ENCODE measurements at places on chromosomes 4 and X. TPM values are rescaled to one million over a fixed set of nuclear protein-coding genes. Genes with fewer than 3 reads are reported as not detected.

The IL1RAPL1 gene
- total RNA-seq = 0.13 TPM

The EVC2 gene
- total RNA-seq = 5.1 TPM

GRCh38 chr4:122633211-122633610 lies 12.3 kb upstream of the IL21 start:
- H3K4me3 ChIP-seq = no peak overlapping the region
- no peak overlapping the region for H3K27ac ChIP-seq

GRCh38 chrX:67779099-67779498 lies 235.3 kb downstream of the AR start:
- H3K36me3 ChIP-seq = no peaks in the 10 kb centered on the region
- peaks cover 6% of the 10 kb centered on the region for H3K4me1 ChIP-seq
- no peak overlapping the region for H3K4me3 ChIP-seq
- DNase-seq = no peak
- no peaks in the 10 kb centered on the region for H3K27me3 ChIP-seq

DNA sequence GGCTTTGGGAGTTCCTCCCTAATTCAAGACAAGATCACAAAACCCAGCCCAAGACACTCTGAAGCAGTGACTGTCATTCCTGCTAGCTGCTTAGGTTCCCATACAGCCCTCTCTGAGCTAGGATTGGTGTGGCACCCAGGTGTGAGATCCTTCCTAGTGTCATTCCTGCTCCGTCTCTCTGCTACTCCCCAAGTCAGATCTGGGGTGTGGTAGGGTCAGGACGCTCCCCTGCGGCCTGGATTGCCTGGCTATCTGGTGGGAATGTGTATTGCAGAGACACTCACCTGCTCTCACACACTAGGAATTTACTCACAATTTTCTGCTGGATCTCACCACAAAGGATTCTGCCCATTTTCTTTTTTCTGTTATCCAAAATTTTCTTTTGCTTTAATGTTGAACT lies 560.8 kb upstream of the ATOH1 start:
- H3K4me1 ChIP-seq = no peaks in the 10 kb centered on the region
- no peak overlapping the region for H3K27ac ChIP-seq
- no peaks in the 10 kb centered on the region for H3K27me3 ChIP-seq
- H3K36me3 ChIP-seq = no peaks in the 10 kb centered on the region
- DNase-seq = no peak

DNA sequence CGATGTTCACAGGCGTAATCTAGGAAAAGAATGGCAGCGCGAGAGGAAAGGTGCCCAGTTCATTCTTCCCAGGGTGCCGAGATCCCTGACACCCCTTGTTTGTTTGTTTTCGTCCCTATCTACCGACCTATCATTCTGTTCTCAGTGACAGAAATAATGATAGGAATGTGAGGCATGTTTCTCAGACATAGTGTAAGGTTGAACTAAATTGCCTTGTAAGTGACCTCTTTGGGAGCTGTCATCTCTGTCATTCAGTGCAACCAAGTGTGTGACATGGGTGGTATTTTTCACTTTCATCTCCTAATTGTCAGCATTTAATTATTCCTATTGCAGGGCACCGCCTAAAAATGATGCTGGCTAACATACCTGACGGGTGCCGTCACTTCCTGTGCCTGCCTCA lies 24.4 kb downstream of the CLDN22 start:
- no peaks in the 10 kb centered on the region for H3K27me3 ChIP-seq
- no peaks in the 10 kb centered on the region for H3K4me1 ChIP-seq
- no peak overlapping the region for H3K4me3 ChIP-seq
- DNase-seq = no peak

The MAGEB2 gene
- total RNA-seq = not detected

DNA sequence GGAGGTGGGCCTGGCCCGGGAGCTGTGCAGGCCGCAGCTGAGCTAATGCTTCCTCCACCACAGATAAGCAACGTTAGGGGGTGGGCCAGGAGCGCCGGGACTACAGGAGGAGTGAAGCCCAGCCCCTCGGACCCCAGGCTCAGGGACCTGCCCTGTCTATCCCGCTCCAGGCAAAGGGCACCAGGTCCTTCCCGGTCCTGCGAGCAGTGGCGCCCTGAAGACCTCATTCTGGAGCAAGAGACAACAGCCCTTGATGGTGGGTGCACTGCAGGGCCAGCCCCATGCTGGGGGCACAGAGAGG lies 730 bp upstream of the TREX2 start:
- H3K27ac ChIP-seq = no peak overlapping the region
- H3K36me3 ChIP-seq = no peaks in the 10 kb centered on the region
- no peaks in the 10 kb centered on the region for H3K4me1 ChIP-seq
- H3K27me3 ChIP-seq = no peaks in the 10 kb centered on the region
- DNase-seq = no peak
- no peak overlapping the region for H3K4me3 ChIP-seq

All from esophagus squamous epithelium (tissue), 5 donors.